ENCODE measurements at places on chromosomes 5 and 9.
A peak's percentile ranks its signal among the peaks of the same experiment; 100 is the strongest.

DNA sequence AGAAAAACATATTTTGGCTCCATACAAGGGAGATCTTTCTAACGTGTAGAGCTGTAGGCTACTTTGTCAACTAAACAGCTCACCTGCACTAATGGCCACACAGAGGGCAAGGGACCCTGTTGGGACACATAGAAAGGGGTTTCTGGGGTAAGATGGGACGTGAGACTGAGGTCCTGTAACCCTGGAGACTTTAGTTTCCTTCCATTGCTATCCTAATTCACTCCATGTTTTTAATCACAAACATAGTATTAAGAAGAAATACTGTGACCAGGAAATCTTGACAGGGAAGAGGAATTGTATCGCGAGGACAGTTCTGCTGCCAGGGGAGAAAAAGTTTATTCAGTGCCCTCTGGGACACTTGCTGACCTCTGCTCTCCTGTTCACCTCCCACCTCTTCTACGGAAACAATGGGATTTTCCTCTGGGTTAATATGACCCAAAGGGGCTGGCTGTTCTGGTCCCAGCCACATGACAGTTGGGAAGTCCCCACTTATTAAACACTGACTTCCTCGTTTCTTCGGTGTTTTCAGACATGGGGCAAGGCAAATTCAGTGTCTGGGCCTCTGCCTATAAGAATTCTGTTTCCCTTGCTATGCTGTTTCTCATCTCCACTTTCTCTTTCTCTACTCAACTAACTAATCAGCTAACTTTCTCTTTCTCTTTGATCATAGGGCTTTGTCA lies 106.9 kb upstream of the SEMA6A start:
- DNase-seq = no peak

DNA sequence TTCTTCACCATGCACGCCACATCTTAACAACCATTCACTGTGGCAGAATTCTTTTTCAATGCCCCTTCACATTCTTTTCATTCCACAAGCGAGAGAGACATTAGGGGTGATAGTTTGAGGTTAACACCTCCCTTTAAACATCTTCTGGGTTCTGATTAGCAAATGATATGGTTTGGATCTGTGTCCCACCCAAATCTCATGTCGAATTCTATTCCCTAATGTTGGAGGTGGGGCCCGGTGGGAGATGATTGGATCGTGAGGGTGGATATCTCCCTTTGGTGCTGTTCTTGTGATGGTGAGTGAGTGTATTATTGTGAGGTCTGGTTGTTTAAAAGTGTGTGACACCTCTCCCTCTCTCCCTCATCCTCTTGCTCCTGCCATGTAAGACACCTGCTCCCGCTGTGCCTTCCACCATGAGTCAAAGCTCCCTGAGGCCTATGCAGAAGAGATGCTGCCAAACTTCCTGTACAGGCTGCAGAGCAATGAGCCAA lies 46.1 kb upstream of the RAI14 start:
- peak; percentile 60 for DNase-seq

- DNase-seq = no peak
Measured at GRCh38 chr5:68187268-68188055, 28.1 kb upstream of the PIK3R1 start.

DNA sequence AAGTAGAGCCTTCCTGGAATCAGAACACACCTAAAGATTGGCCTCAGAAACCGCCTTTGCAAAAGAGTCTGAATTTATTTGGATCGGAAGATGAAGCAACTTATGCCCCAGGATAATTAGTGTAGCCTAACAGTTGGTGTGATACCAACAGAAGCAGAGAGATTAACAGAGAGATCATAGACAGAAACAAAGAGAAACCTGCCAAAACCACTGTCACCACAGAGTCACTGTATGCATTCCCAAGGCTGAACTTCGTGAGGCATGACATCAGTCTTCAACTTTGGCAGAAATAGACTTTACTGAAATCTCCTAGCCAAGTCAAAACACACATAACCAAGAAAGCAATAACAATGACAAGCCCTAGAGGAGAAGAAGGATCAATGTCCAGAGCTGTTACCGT lies 361.8 kb downstream of the ELAVL2 start:
- no peak for DNase-seq

DNA sequence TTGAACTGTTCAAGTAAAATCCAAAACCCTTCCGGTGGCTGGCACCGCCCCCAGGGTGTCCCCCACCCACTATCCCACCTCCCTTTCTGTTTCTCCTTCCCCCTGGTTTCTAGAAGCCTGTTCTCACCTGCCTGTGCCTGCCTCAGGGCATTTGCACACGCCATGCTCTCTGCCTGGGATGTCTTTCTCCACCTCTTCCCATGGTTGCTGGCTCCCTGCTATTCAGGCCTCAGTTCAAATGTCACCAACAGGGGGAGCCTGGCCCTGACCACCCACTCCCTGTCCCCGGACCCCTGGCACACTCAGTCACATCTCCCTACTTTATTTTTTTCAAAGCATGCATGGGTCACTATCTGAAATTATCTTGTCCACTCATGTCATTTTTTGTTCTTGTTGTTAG lies 39.9 kb upstream of the EEIG1 start:
- DNase-seq = no peak

GRCh38 chr5:161342886-161343285 lies 203.6 kb downstream of the GABRB2 start:
- no peak for DNase-seq

- DNase-seq = peak; percentile 36
Measured at GRCh38 chr9:18544456-18544855, 70.5 kb downstream of the ADAMTSL1 start.

DNA sequence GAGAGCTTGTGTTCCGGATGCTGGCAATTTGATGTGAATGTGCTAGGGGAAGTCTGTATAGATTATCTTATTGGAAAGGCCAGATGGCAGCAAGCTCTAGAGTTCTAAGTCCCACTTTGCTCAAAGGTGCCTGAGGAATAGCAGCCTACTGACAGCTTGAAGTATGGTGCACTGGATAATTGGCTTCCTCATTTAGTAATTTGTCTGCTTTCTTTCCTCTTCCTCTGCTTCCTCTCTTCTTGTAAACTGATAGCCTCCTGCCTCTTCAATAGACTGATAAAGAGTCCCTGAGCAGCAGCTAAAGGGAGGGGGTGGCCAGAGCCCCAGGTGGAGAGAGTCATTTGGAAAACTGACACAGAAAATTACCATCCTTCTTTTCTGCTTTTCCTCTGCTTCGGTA lies 177.3 kb downstream of the FGF1 start:
- DNase-seq = no peak

DNA sequence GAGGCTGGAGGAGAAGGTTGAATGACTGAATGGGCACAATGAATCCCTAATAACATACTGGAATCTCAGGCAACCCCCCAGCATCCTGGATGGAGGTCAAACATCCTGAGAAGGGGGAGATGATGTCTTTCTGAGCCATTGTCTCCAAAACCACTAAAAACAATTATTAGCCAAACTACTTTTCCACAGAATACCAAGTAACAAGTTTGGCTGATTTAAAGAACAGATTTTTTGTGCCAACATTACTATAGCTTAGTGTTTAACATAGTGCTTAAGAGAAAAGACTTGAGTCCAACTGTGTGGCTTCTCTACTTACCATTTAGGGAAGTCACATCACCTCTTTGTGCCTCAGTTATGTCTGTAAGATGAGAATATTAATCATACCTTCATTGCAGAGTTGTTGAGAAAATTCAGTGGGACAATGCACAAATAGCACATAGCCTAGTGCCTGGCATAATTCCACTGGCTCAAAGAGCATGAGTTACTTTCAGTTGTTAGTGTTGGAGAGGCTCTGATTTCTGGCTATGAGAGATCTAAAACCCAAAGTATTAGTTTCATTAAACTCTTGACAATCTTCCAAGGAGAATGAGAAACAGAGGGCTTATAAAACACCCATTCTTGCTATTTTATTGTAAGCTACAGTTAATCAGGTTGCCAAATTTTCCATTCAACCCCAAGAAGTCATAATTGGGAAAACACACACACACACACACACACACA lies 111.3 kb upstream of the NR3C1 start:
- DNase-seq = peak; percentile 77

- DNase-seq = peak; percentile 45
Measured at GRCh38 chr9:106862110-106862820, 701 bp upstream of the ZNF462 start.

GRCh38 chr5:158226496-158226895 lies 367.6 kb upstream of the CLINT1 start:
- no peak for DNase-seq

DNA sequence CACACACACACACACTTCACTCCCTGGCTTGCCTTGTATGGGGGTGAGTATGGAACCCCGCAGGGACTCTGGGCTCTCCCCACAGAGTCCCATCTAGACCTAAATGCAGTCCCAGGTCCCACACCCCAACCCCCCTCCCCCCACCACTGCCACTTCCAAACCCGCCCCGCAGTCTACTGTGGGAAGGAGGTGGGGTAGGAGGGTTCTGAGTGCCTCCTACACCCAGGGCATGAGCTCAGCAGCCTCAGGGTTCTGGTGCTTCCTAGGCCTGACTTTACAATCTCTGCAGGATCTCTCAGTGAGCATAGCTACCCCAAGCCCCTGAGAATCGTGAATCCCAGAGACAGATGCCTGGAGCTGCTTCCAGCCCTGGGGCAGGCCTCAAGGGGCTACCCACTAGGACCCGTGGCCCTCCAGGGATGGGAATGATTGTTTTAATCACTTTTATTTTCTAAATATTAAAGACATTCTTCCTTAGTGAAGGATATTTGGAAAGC lies 1.5 kb upstream of the NACC2 start:
- no peak for DNase-seq

- no peak for DNase-seq
Measured at GRCh38 chr5:171317230-171317629, 8.2 kb downstream of the TLX3 start.

- no peak for DNase-seq
Measured at GRCh38 chr5:135448071-135448739, 1.1 kb upstream of the DCANP1 start.

DNA sequence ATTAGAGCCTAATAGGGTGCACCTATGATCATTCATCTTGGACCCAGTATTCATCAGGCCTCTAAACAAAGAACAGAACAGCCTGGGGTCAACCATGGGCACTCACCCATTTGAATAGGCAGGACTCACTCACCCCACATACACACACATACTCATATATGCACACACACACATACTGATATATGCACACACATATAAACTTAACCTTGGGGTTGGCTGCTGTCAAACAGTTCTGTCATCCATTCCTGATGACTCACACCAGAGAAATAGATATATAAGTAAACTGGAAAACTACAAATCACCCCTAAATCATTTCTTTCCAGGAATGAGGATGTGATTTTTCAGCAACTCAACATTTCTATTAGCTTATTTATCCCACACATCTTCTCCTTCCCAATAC lies 51.3 kb downstream of the ARL15 start:
- peak; percentile 60 for DNase-seq

- peak; percentile 67 for DNase-seq
Measured at GRCh38 chr9:120877276-120878034, 467 bp upstream of the PHF19 start.
